ENCODE measurements at places on chromosomes 1 and 21.

DNA sequence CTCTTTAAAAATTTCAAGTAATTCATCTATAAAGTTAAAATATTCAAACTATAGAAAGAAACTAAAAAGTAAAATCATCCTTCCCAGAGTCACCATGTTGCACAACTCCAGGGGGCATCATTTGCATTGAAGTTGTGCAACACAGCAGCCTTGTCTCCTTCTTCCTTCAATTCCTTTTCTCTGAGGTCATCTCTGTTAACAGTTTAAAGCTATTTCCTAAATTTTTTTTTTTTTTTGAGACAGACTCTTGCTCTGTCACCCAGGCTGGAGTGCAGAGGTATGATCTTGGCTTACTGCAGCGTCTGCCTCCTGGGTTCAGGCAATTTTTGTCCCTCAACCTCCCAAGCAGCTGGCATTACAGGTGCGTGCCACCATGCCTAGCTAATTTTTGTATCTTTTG lies 7.1 kb downstream of the RHBG start:
- DNase-seq = no peak

- DNase-seq = no peak
These were observed 178.4 kb downstream of the MIS18A start for GRCh38 chr21:32100423-32100822.

- DNase-seq = no peak
These were observed 2.0 kb upstream of the LIN28A start for GRCh38 chr1:26408604-26409003.

- DNase-seq = no peak
These were observed 43.5 kb upstream of the RAB4A start for GRCh38 chr1:229227298-229227919.

- DNase-seq = no peak
These were observed 180.7 kb downstream of the KAZN start for GRCh38 chr1:14778898-14779865.

DNA sequence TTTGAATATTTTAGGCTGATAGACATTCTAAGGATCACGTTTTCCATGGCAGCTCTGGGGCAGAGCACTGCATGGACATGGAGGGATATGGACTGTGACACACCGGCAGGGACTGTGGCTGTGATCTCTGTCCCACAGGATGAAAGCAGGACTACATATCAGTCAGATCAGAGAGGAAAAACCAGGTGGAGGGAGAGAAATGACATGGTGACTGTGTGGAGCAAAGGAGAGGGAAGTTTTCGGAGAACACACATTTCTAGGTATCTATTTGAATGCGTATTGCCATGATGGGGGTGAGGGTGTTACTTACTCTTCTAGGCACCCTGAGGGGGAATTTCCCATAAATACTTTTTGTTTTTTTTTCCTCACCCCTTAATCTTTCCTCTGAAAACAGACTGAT lies 3.2 kb upstream of the CD1C start:
- DNase-seq = no peak

- no peak for DNase-seq
These were observed 37.9 kb downstream of the RGL1 start for GRCh38 chr1:183842795-183843144.

GRCh38 chr1:24696041-24696755 lies 49.0 kb upstream of the CLIC4 start:
- DNase-seq = no peak

- DNase-seq = no peak
These were observed 4.3 kb downstream of the GPR88 start for GRCh38 chr1:100542285-100542684.

DNA sequence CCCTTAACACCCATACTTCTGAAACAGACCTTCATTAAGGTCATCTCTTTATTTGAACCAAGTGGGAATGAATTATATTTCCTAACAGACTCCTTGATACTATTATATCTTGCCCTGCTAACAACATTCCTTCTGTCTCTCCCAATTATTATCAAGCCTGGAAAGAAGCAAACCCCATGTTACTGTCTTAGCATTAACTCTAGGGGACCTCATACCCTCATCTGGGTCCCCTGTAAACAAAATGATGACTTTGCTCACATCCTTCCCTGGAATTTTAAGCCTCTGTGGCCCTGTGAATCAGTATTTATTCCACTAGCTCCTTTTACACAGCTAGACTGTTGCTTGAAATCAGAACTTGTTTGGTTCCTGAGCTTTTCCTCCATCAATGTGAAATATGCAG lies 38.3 kb upstream of the BCL10 start:
- DNase-seq = no peak

DNA sequence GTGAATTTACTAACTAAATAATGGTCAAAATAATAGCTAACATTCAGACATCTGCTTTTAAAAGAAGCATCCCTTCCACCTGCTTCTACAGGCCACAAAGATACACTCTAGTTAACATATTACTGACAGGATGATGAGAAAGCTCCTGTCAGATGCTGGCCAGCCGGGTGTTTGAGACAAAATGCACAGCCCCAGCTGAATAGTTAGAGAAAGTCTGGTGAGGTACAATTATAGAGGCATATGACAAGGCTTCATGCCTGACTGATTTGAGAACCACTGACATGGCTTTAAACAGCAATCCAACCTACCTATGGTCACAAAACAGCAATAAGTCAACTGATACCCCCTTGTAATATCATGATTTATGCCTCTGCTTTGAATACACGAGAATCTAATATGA lies 137.0 kb downstream of the DENND1B start:
- no peak for DNase-seq

- no peak for DNase-seq
These were observed 6.6 kb upstream of the STUM start for GRCh38 chr1:226541631-226542622.

DNA sequence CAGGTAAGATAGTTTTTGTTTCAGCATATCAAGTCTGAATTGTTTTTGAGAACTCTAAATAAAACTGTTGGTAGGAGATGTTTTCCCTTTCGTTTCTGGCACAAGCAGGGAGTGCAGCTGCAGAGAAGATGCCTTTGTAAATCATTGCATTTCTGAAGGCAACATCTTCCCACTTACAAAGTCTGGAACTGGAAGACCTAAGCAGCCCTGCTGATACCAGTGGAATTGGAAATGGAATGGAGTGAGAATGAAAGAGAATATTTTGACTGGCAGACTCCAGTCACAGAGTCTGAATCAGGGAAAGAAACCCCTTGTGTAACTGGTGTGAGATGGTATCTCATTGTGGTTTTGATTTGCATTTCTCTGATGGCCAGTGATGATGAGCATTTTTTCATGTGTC lies 815.6 kb downstream of the LTN1 start:
- no peak for DNase-seq

GRCh38 chr21:41664881-41665765 lies 101.7 kb downstream of the RIPK4 start:
- DNase-seq = no peak

GRCh38 chr1:221887415-221887746 lies 145.5 kb upstream of the DUSP10 start:
- no peak for DNase-seq

DNA sequence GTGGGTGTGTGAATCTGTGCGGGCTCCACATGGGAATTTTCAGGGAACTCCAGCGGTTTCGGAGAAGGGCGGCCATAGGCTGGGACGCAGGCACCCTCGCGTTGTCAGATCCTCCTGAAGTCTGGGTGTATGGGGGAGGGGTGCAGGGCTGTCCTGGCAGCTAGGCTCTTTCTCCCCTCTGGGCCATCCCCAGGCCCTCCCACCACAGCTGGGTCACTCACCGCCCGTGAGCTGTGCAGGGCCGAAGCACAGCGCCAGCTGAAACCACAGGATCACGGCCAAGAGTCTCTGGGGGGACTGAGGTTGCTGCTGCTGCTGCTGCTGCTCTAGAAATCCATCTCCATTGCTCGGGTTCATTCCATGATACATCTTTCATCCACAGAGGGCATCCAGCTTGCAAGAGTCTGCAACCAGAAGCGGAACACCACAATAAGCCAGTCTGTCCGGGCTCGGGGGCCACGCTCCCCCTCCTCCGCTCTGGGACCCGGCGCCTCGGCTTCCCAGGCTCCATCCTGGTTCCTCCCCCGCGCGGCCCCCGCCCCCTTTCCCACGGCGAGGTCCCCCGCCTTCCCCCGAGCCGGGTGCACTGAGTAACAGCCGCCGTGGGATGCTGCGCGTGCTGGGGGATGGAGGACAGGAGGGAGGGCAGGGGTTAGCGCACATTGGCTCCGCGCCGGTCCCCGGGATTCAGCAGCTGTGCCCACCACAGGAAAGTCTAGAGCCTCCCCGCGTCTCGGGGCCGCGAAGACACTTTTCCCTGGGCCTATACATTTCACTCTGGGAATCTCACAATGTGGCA lies 720 bp downstream of the SUSD4 start:
- no peak for DNase-seq

DNA sequence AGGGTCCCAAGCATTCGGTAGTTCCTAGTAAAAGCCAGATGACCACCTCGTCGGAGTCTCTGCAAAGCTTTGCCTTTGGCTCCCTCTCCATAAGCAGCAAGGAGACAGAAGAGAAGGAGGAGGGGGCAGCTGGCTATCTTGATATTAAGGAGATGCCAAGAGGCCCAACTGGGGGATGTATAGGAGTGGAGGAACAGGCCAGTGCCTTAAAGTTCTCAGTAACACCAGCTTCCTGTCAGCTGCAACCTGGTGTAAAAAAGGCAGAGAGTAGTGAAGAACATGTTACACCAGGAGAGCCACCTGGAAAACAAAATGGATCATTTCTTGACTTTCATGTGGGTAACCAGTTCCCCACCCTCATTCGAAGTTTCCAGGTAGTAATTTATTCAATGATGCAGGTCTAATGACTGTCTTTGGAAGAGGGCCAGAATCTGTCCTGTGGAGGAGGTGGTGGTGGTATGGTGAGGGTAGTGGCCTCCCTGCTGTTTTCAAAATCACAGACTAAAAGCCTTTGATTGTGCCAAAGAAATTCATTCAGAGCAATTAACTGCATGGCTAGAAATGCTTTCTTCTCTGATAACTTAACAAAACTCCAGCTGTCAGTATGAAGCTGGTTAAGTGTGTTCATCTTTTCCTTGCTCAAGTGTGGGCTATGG lies 27.3 kb downstream of the TMEM200B start:
- no peak for DNase-seq

DNA sequence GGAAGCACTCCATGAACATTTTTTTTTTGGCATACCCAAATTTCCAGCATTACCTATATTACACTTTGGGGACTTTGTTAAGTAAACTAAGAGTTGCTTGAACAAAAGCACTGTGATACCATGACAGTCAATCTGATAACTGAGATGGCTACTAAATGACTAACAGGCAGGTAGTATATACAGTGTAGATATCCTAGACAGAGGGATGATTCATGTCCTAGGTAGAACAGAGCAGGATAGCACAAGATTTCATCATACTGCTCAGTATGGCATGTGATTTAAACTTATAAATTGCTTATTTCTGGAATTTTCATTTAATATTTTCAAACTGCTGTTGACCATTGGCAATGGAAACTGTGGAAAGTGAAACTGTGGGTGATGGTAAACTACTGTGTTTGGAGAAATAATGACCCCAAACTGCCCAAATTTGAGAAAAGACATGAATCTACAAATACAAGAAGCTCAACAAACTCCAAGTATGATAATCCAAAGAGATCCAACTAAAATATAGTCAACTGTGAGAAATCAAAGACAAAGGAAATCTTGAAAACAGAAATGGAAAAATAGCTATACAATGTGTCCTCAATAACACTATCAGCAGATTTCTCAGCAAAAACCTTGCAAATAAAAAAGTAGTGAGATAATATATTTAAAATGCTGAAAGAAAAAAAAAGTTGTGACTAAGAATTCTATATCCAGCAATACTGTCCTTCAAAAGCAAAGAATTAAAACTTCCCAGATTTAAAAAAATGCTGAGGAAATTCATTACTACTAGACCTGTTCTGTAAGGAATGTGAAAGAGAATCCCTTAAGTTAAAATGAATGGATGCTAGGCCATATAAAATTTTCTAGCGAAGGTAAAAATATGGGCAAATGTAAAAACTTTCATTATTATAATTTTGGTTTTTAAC lies 410.4 kb downstream of the DUSP10 start:
- no peak for DNase-seq

GRCh38 chr1:112446411-112446810 lies 50.4 kb downstream of the CTTNBP2NL start:
- no peak for DNase-seq

- no peak for DNase-seq
These were observed 25.8 kb upstream of the RCC2 start for GRCh38 chr1:17465228-17465627.

DNA sequence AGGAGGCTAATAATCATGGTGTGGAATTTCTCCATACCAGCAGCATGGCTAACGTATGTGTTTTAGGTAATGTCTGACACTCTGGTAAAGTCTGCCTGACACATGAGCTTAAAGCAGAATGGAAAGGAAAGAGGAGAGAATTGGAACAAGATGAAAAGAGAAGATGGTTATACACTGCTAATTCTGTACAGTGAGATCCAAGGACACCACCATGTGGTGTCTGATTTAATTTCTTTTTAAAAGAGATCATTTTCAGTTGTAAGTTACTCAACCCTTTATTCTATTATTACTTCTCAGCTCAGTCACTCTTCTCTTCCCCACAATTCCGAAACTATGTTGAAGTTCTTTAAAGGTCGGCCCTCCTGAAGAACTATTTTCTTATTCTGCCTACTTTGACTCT lies 15.6 kb downstream of the PRKAB2 start:
- DNase-seq = no peak

GRCh38 chr21:37045149-37045548 lies 27.7 kb downstream of the PIGP start:
- DNase-seq = no peak

GRCh38 chr1:5098981-5099385 lies 444.6 kb downstream of the AJAP1 start:
- no peak for DNase-seq

- DNase-seq = no peak
These were observed 6.8 kb downstream of the RGS8 start for GRCh38 chr1:182677397-182678098.

DNA sequence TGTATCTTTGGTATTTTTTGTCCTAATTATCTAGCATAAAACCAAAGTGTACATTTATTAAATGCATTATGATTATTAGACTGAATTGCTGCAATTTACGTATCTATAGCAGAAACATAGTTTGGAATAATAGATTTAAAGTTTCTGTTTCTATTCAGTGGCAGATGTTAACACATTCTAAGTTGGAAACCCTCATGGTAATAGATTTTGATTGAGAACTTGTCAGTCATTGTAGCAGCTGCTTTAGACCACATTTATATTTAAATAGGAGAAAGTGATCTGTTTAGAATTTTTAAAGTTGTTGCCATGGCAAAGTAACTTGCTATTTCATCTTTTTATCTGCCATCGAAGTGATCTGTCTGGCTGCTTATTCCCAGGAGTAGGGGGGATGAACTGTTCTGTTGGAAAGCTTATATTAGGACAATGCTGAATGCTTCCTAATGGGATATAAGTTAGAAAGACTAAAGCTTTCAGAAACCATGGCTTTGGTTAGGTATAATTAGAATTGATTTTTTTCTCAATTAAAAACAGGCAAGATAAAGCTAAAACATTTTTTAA lies 61.6 kb downstream of the HS2ST1 start:
- no peak for DNase-seq

DNA sequence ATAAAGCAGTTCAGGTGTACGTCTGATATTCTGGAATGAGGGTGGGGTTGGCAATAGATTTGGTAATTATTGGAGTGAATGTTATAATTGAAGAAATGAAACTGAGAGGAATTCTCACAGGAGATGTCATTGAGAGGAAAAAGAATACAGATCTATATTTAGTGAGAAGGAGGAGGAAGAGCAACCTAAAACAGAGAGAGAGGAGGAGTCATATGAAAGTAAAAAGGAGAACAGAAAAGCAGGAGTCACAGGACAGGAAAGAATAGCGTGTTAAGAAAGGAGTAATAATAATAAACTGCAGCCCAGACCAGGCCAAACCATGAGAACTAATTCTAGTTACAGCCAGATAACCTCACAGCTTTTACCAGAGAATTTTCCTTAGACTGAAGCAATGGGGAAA lies 62.7 kb upstream of the MROH9 start:
- no peak for DNase-seq
